ENCODE measurements at places on chromosomes 16 and 17. TPM values are rescaled to one million over a fixed set of nuclear protein-coding genes. Genes with fewer than 3 reads are reported as not detected.

DNA sequence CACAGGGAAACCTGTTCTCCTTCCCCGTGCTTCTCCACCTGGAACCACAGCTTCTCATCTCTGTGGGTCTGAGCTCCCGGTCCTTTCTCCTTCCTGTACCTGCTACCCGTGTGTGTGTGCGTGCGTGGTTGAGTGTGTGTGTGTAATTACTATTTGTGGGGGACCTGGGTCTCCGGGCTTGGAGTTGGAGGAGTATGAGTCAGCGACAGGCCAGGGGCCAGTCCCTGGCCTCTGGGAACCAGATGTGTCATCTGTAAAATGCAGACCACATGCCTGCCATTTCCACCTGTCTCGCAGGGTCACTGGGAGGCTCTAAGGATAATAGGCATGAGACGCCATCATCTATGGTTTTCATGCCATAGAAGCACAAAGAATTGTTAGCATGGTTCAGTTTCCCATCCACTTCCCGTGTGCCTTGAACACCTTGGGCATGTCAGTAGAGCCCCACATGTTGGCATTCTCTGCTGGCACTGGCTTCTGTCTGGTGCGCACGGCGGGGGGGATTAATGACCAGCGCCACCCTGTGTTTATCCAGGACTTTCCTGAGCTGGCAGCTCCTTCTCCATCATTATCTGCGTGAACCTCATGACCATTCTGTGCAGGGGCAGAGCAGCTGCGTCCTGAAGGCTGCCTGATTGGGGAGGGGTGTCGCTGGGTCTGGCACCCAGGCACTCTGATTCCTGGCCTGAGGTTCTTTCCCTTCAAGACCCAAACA lies 1.5 kb downstream of the ZNF205 start:
- DNase-seq: no peak

- DNase-seq: peak; percentile 75
Measured at GRCh38 chr17:60577147-60577915, 22.7 kb upstream of the PPM1D start.

DNA sequence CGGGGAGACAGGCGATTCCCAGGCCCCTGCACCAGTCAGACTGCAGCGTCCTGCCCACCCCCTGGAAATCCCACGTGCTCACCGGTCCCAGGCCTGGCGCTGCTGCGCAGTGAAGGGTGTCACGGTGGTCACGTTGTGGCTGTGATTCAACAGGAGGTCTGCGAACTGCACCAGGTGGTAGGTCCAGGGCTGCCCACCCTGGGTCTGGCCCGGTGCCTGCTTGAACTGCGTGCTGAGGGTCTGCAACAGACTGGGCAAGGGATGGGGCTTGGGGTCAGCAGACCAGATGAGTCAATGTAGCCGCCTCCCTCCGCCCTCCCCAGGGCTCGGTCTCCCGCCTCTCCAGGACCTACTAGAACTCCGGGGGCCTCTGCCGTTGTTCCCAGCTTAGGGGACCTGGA lies 7.1 kb downstream of the MYBBP1A start:
- no peak for DNase-seq

- DNase-seq: no peak
Measured at GRCh38 chr16:82160226-82160625, 9.8 kb downstream of the MPHOSPH6 start.

DNA sequence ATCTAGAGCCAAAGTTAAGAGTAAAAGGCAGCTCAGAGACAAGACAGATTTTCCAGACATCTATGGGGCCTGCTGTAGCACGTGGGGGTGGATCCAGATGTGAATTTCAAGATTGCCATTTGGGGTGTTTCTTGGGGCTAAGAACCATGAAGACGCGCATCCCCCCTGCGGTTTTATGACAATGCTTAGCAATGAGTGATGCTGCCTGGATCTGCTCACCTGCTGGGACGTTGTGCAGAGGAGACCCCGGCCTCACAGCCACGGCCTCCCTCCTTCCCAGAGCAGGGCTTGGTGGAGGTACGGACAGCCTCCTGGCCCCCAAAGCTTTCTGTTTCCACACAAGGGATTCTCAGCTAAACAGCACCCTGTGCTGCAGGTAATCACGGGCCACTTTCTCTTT lies 151.5 kb upstream of the DYNLRB2 start:
- DNase-seq: no peak

DNA sequence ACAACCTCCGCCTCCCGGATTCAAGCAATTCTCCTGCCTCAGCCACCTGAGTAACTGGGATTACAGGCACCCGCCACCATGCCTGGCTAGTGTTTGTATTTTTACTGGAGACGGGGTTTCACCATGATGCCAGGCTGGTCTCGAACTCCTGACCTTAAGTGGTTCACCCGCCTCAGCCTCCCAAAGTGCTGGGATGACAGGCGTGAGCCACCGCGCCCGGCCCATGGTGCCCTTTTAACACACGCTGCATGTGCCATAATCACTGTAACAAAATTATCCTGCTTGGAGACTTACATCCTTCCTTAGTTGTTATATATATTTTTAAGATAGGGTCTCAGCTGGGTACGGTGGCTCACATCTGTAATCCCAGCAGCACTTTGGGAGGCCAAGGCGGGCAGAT lies 5.4 kb downstream of the CD7 start:
- no peak for DNase-seq

DNA sequence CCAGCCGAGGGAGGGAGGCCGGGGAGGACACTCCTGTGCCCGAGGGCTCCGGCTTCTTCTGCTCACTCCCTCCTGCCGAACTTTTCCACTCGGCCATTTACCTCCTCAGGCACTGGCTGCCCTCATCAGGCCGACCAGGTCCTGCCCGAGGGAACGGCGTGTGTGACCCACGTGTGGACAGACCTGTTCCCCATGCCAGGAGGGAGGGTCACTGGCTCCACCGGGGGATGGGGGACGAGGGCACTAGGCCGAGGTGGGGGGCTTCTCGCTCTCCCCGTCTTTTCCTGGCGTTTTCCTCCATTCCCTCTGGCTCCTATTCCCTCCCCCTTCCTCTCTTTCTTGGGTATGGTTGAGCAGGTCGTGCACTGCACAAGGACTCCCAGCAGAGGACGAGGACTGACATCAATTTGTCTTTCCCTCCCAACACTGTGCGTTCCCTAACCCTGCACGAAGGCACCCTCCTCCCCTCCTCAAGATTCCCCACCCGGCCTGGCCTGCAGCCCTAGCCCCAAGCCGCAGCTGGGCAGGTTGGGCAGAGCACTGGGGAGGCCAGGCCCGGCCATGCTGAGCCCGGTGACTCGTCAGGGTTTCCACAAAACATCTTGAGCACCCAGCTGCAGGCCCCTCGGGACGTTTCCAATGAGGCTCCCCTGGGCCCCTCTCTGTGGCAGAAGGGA lies 3.2 kb upstream of the IL17C start:
- DNase-seq: no peak

- DNase-seq: peak; percentile 84
Measured at GRCh38 chr17:15392326-15392741, 50.9 kb upstream of the TEKT3 start.

DNA sequence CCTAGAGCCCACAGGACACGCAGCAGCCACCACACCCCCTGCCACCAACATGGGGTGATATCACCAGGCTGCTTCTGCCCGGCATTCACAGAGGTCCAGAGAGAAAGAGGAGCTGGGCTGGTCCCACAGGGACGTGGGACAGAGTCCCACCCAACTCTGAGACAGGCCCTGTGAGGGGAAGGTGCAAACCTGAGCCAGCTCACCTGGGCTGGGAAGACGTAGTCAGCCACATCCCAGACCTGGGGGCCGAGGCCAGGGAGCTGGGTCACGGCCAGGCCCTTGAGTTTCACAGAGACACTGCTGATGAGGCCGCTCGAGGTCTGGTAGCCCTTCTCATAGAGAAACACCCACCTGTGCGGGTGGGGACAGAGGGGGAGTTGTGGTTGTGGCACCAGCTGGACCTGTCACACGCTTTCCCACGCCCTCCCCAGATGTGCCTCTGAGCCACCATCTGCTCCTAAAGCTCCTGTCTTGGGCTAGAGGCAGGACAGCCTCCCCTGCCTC lies 11.2 kb downstream of the P2RX1 start:
- DNase-seq: no peak

GRCh38 chr17:10233161-10233560 lies 34.8 kb upstream of the GAS7 start:
- DNase-seq: no peak

- DNase-seq: no peak
Measured at GRCh38 chr17:41552455-41552854, 19.4 kb downstream of the KRT9 start.

DNA sequence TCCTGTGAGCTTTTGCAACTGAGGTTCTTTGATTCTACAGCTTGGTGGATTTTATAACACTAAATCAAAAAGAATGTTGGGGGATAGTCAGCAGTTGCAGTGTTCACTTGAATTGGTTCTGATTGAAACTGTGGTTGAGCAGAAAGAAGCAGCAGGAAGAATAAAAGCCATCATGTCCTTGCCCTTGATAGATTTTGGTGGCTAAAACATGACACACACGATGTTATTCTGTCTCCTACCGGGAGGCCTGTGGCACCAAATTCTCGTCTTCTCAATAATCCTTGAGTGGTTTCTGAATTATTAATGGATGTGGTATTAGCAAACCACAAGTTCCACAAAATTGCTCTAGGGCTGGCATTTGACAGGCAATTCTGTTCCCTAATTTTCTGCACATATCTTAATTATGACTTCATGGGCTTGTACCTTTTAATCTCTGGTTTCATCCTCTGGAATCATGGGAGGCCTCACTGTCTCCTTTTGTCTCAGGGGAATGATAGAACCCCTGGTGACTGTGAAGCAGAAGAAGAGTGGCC lies 338.2 kb downstream of the SNX29 start:
- DNase-seq: no peak

GRCh38 chr16:27381236-27381635 lies 20.7 kb upstream of the IL21R start:
- no peak for DNase-seq

- DNase-seq: peak; percentile 42
Measured at GRCh38 chr17:58679263-58680037, 12.4 kb downstream of the TEX14 start.

DNA sequence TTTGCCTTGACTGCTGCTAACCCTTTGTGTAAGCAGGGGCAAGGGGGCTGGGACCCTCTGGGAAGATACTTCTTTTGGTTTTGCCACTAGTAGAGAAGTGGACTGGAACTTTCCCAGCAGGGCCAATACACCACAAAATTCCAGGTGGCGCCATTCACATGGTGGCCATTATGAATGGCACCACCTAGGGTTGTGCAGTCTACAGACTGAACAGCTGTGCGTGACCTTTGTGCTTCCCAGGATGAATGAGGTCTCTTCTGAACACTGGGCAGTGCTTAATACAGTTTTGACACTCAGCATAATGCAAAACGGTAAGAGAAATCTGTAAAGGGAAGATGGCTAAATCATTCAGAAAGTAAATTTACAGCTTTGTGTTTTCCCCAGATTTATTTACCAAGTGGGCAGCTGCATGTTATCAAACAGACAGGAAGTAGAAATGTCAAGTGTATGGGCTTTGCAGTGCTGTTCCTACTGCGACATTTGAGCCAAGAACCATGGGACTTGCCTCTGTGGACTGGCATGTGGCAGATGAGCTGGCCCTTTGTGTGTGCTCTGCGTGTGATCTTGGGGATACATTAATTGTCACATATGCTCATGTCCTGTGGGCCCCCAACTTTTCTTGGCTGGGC lies 9.2 kb downstream of the SYT17 start:
- DNase-seq: no peak

DNA sequence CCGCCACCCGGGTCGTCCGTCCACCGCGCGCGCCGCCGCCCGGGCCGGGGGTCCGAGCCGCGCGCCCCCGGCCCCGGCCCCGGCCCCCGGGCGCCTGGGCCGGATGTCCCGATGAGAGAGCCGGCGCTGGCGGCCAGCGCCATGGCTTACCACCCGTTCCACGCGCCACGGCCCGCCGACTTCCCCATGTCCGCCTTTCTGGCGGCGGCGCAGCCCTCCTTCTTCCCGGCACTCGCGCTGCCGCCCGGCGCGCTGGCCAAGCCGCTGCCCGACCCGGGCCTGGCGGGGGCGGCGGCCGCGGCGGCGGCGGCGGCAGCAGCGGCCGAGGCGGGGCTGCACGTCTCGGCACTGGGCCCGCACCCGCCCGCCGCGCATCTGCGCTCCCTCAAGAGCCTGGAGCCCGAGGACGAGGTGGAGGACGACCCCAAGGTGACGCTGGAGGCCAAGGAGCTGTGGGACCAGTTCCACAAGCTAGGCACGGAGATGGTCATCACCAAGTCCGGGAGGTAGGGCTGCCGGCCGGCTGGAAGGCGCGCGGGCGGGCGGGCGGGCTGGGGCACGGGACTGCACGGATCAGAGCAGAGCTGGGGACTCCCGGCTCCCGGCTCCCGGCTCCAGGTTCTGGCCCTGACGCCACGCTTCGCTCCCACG lies 548 bp downstream of the TBX2 start:
- DNase-seq: peak; percentile 51

DNA sequence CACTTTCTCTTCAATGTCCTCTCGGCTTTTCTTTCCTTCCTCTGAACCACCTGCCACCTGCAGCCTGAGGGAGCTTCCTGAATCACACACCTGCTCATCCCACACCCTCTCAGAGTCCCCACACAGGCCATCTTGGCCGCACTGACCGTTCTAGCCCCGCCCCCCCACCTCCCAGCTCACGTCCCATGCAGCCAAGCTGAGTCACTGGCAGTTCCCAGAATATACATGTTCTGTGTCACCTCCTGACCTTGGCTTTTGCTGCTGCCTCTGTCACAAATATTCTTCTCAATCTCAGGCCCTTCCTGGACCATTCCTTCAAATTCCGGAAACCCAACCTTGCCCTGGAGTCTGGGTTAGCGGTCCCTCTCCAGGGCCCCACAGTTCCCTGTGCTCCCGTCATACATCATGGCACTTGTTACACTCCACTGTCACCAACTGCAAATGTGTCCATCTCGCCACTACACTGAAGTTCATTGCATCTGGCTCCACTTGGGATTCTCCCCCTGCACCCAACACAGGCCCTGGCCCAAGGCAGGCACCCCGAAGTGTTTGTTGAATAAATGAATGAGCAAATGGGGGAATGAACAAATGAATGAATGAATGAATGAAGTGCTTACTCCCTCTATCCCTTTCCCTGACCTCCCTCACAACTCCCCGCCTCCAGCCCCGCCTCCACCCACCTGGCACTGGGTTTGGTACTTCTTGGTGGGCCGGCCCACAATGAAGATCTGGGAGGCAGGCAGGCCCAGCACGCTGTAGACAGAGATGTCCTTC lies 12.8 kb downstream of the PIMREG start:
- DNase-seq: peak; percentile 51

The NPIPB9 gene
- total RNA-seq: 5.0 TPM

The ASPA gene
- 9.7 TPM for total RNA-seq

The CORO6 gene
- total RNA-seq: 8.3 TPM

The E2F4 gene
- total RNA-seq: 47.5 TPM

The METTL22 gene
- 59.1 TPM for total RNA-seq

The PDIA2 gene
- not detected for total RNA-seq

The RPL19 gene
- 2,108 TPM for total RNA-seq

The PIRT gene
- total RNA-seq: not detected

The RBFOX1 gene
- total RNA-seq: not detected

The SLC12A3 gene
- total RNA-seq: not detected

The TPSG1 gene
- not detected for total RNA-seq

The SEPTIN12 gene
- total RNA-seq: not detected

Measured in fibroblast of the aortic adventitia (primary cell).